Activated naive CD4-positive, alpha-beta T cell treated with anti-CD3 and anti-CD28 coated beads for 36 hours (primary cell): ENCODE measurements at places on chromosomes 12 and 14. TPM values are rescaled to one million over a fixed set of nuclear protein-coding genes. Genes with fewer than 3 reads are reported as not detected.

Gene CDK2
- total RNA-seq = 126 TPM

Gene CLEC7A
- not detected for total RNA-seq

Gene LBHD2
- total RNA-seq = not detected

Gene TTC9
- 7.6 TPM for total RNA-seq

Gene PLBD2
- total RNA-seq = 13.9 TPM

Gene ANKS1B
- not detected for total RNA-seq

Gene SLC25A47
- not detected for total RNA-seq

Gene HOXC6
- not detected for total RNA-seq

Gene SIX4
- not detected for total RNA-seq

Gene ESPL1
- total RNA-seq = 54.2 TPM

DNA sequence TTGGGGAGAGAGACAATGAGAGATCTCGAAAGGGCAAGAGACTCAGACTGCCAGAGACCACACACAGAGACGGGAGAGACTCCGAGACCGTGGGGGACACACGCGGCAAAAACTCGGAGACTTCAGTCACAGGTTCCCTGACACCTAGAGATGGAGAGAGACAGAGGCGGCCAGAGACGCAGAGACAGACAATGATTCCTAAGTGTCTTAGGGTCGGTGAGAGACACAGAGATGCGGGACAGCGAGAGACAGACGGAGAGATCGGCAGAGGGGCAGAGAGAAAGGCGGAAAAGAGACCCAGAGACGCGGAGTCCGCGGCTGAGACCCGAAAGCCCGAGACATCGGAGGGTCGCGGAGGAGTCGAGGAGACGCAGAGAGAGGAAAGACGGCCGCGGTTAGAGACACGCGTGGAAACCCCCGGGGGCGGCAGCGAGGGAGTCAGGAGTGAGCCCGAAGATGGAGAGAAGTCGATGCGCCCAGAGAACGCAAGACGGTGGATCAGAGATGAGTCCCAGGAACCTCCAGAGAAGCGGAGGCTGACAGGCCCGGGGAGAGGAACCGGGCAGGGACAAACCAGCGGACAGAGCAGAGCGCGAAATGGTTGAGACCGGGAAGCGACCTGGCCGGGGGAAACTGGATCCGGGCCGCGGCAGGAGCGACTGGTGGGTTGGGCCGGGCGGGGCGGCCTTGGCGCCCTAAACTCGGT is 7.8 kb downstream of the LHX5 start:
- no peak for DNase-seq

DNA sequence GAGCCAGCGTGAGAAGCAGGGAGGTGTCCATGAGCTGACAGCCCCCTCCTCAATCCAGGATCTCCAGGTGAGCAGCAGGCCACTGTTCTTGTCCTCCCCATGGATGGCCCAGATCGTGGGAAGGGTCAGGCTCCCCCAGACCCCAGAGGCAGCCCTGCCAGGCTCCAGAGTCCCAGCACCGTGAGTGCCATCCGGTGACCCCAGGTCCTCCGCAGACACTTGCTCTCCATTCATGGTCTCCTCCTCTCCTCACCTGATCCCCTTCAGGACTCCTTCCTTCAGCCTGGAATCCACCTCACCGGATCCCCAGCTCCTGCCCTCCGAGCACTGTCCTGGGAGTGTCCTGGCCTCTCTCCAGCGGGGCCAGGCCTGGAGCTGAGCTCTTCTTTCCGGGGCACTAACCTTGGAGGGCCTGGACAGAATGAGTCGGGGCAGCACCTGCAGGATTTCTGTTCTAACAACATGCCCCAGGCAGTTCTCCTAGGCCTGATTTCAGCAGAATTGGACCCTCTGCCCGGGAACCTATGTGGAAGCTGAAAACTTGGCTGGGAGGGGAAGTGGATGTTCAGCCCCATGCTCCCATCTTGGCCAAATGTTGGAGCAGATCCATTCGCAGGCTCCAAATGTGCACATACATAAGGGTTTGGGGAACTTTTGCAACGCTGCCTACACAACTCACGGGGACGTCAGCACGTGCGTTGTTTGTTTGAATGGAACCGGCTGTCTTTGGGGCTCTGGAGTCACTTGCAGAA is 341.6 kb upstream of the SFSWAP start:
- DNase-seq = no peak

DNA sequence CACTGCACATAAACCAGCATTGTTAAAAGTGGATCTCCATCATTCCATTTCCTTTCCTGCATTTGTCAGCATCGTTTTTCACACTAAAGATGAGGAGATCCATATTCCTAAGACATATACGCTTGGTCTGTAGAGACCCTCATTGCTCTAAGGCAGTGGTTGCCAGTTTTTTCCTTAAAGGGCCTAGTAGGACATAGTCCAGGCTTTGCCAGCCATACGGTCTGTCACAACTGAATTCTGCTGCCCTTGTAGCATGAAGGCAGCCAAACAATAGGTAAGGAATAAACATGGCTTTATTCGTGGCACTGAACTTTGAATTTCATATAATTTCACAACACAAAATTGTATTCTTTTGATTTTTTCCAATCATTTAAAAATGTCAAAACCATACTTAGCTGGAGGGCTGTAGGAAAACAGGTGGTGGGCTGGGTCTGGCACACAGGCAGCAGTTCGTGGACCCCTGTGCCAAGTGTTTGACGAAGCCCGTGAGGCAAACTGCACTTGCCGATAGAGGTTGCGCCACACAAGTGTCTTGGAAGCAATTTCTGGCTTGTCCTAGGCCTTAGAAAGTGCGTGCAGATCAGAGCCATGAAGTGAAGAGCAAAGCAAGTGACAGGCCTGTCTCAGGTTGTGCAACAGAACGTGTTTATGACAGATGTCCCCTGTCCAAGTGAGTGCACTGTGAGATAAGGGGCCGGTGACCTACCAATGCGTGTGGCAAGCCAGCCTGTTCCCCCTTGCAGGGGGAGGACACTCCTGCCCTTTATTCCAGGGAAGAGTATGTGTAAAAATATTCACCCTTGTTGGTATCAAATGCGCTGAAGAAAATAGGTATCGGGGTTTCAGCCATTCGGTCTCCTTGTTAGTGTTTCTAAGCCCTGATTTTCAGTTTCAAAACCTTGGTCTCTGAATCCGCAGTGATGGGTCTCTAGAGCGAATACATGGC is 916 bp upstream of the CHPT1 start:
- DNase-seq = peak; percentile 28

DNA sequence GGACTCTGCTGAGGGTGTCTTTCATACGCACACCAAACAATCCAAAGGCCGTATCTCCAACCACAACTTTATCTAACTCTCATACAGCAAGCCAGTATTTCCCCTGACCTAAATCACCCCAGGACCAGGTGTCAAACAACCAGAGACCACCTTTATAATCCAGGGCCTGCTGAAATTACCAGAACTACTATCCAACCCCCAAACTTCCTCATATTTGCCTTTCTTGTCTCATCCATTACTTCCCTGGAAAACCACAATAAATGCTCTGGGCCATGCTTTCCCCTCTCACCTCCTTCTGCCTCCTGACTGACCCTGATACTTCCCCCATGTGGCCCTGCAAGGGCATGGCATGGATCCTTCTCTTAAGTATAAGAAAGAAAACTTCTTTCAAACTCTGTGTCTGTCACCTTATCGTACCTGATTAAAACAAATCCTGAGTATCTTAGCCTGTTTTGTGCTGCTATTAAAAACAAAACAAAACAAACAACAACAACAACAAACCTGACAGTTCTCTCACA is 44.7 kb upstream of the CRACR2A start:
- DNase-seq = no peak

DNA sequence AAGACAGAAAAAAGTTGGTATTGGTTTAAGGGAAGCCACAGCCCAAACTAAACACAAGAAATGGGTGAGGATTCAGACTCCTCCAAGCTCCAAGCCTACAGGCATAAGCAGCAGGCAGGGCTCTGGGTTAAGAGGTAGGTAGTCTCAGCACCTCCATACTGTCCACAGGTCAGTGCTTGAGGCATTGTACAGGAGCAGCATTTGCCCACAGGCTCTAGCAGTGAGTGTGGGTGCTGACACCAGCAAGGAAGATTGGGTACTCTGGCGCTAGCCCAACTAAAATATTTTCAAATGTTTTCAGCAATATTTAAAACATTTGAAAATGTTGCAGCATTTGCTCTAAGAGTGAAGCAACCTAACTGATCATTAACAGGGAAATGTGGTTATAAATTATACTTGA is 33.1 kb downstream of the FERMT2 start:
- DNase-seq = peak; percentile 5

DNA sequence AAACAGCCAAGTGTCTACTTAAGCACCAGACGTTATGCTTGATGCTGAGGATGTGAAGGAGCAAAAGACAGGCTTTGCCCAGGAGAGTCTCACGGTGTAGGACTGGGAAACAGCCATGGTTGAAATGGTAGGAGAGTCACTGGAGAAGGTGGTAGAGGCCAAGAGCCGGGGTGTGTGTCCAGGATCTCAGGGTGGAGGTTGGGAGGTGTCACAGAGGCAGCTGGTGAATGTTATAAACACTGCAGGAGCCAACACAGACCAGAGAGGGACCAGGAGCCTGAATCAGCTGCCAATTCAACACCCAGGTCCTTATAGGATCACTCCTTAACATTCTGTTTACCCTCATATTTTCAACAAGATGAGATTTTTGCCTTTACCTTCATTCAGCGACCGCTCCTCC is 7.5 kb downstream of the NID2 start:
- DNase-seq = no peak

- DNase-seq = no peak
Observed at GRCh38 chr12:11854011-11854499, 204.6 kb downstream of the ETV6 start.

- peak; percentile 54 for DNase-seq
Observed at GRCh38 chr12:724194-724855, 28.1 kb upstream of the WNK1 start.

- no peak for DNase-seq
Observed at GRCh38 chr12:55705782-55706402, 1.8 kb downstream of the ITGA7 start.

GRCh38 chr12:73699318-73699717 is 838.3 kb upstream of the ATXN7L3B start:
- DNase-seq = no peak

- no peak for DNase-seq
Observed at GRCh38 chr14:72524295-72524629, 369.6 kb downstream of the DPF3 start.

DNA sequence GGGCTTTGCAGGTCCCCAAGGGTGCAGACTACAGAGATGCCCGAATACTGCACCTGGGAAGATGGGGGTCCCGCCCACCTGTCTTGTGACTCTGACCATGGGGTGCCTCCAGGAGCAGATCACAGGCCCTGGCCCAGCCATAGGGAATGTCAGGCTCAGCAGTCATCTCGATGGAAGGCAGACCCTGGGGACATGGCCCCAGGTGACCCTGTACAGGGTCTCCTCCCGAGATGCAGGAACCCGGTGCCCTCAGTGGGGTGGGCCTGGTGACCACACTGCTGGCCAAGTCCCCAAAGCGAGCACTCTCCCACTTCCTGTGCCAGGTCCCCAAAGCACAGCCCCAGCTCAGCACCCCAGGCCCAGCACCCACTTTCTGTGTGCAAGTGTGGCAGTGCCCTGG is 903.7 kb upstream of the USP15 start:
- no peak for DNase-seq

DNA sequence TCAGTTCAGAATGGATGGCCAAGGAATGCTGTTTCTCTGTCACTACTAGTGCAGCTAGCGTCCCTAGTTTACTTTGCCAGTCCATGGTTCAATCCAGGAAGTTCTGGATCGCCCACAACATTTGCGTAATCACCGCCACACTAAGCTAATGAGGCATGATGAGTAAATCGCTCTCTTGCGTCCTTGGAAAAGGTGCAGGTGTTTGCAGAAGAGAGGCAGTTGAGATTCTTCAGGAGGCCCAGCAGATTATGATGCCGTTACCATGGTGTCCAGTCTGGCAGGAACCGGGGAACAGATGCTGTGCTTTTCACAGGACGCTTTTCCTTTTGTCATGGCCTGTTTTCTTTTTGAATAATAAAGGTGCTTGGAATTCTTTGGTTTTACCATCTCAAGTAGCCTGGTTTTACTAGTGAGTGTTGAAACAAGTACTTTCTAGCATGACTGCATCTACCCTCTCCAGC is 9.0 kb downstream of the TPH2 start:
- DNase-seq = no peak

DNA sequence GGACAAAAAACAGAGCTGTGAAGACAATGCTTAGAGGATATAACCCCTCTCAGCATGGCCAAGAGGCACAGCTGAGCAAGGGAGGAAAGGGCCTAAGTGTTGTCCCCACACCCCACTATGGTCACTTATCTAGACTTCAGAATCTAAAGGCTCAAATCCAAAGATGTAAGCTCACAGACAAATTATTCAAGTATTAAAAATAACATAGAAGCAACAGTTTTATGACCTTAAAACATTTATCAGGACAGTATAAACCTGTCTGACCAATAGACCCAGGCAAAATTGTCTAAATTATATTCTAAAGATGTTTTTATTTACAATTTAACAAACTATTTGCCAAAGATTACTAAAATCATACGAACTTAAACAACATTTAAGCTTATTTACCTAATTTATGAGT is 28.1 kb upstream of the PRICKLE1 start:
- DNase-seq = no peak

- peak; percentile 26 for DNase-seq
Observed at GRCh38 chr14:98099527-98099926, 1172.5 kb downstream of the BCL11B start.

- DNase-seq = no peak
Observed at GRCh38 chr12:31021181-31021580, 52.5 kb upstream of the DDX11 start.

- DNase-seq = no peak
Observed at GRCh38 chr14:77730976-77731497, 23.1 kb downstream of the SLIRP start.

- DNase-seq = no peak
Observed at GRCh38 chr14:94853920-94854319, 84.0 kb upstream of the GSC start.

- DNase-seq = peak; percentile 81
Observed at GRCh38 chr12:124919521-124920352, 5.3 kb upstream of the UBC start.

DNA sequence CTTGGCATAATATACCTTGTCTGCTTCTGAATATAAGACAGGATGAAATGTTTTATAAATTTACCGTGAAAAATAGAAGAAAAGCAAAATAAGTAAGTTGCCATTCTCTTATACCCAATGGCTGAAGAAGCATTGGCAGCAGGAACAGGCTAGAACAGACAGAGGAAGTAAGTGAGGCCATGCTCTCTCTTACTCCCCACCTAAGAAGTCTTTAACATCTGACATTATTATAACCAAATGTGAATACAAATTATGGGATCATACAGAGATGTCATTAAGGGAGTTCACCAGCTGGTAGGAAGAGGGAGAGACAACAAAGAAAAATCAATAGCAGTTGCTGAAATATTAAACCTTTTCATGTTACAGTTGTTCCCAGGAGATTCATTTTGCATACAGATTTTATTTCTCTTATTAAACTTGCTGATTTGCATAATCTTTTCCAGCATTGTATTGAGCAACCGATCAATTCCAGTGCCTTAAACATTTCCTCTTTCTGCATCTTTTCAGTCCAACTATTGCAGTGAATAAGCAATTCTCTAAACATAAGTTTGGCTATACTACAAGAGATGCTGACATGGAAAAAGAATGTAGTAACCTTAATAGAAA is 270.6 kb downstream of the SLC6A15 start:
- DNase-seq = no peak

GRCh38 chr14:94659901-94660300 is 47.7 kb downstream of the SERPINA3 start:
- no peak for DNase-seq
